ENCODE measurements at places on chromosomes 11 and 22. TPM values are rescaled to one million over a fixed set of nuclear protein-coding genes. Genes with fewer than 3 reads are reported as not detected.

The RIC3 gene
- total RNA-seq, result not detected

The KREMEN1 gene
- total RNA-seq, result 3.9 TPM

The RASGRP2 gene
- total RNA-seq, result 0.16 TPM

The TRIM51G gene
- not detected for total RNA-seq

The IGLL5 gene
- total RNA-seq, result not detected

The UPB1 gene
- total RNA-seq, result not detected
